ENCODE measurements at places on chromosomes 13 and 19.

- H3K4me1 ChIP-seq, result peaks cover 35% of the 10 kb centered on the region
- peak overlapping the region; percentile 92 for H3K4me3 ChIP-seq
- no peaks in the 10 kb centered on the region for H3K36me3 ChIP-seq
- H3K27ac ChIP-seq, result peak overlapping the region; percentile 93
- peak; percentile 5 for DNase-seq
Observed at GRCh38 chr13:95300625-95301182, 547 bp downstream of the ABCC4 start.

GRCh38 chr13:34808649-34809048, 133.4 kb upstream of the NBEA start:
- H3K4me1 ChIP-seq, result no peaks in the 10 kb centered on the region
- peaks cover 2% of the 10 kb centered on the region for H3K27me3 ChIP-seq
- DNase-seq, result no peak
- no peak overlapping the region for H3K4me3 ChIP-seq

DNA sequence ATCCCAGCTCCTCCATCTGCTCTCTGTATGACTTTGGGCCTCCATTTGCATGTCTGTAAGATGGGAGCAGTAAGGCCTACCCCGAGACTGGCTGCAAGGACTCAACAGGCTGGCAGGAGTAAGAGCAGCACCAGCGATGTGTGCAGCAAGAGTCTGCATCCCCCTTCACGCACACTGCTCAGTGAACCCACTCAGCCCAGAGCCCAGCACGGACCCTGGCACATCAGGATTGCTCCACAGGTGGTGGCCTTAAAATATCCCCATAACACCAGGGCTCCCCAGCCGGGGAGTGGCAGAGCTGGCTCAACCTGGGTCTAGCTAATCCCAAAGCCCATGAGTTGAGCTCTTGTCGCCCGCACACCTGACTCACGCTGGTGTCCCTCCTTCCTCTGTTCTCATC, 23.4 kb downstream of the VRK3 start:
- no peaks in the 10 kb centered on the region for H3K27me3 ChIP-seq
- no peak overlapping the region for H3K4me3 ChIP-seq
- H3K36me3 ChIP-seq, result peaks cover 75% of the 10 kb centered on the region
- DNase-seq, result no peak

GRCh38 chr19:49020931-49021895, 2.9 kb downstream of the CGB3 start:
- peaks cover 35% of the 10 kb centered on the region for H3K4me1 ChIP-seq
- H3K4me3 ChIP-seq, result peak overlapping the region; percentile 5
- no peaks in the 10 kb centered on the region for H3K36me3 ChIP-seq
- no peaks in the 10 kb centered on the region for H3K27me3 ChIP-seq
- no peak for DNase-seq

DNA sequence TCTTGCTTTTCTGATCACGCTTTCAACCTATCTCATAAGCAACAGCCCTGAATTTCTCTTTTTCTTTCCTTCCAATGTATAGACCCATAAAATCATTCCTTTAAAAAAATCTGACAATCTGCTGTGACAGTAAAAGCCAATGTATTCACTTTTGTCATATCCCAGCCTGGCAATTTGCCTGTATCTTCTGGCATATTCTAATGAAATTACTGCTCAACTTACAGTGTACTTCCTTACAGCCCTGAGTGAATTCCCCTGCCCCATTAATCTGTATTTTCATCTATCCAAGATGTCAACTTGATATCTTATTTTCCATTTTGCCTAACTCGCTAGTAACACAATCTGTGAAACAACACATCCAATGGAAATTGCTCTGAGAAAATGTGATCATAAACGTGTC, 18.0 kb upstream of the SERP2 start:
- H3K36me3 ChIP-seq, result no peaks in the 10 kb centered on the region
- H3K4me3 ChIP-seq, result no peak overlapping the region
- DNase-seq, result no peak
- H3K27ac ChIP-seq, result no peak overlapping the region
- peaks cover 29% of the 10 kb centered on the region for H3K4me1 ChIP-seq

- DNase-seq, result no peak
- H3K36me3 ChIP-seq, result no peaks in the 10 kb centered on the region
- H3K27me3 ChIP-seq, result peaks cover 2% of the 10 kb centered on the region
- H3K4me1 ChIP-seq, result no peaks in the 10 kb centered on the region
Observed at GRCh38 chr13:35763782-35764123, 287.3 kb upstream of the MAB21L1 start.

GRCh38 chr13:22111961-22112360, 441.1 kb downstream of the FGF9 start:
- no peak for DNase-seq
- no peaks in the 10 kb centered on the region for H3K27me3 ChIP-seq
- H3K27ac ChIP-seq, result no peak overlapping the region
- no peak overlapping the region for H3K4me3 ChIP-seq
- H3K4me1 ChIP-seq, result peaks cover 61% of the 10 kb centered on the region

- H3K27ac ChIP-seq, result no peak overlapping the region
- peaks cover 44% of the 10 kb centered on the region for H3K27me3 ChIP-seq
- H3K36me3 ChIP-seq, result peaks cover 2% of the 10 kb centered on the region
- H3K4me3 ChIP-seq, result no peak overlapping the region
Observed at GRCh38 chr19:50663482-50663790, 14.2 kb downstream of the C19orf81 start.

DNA sequence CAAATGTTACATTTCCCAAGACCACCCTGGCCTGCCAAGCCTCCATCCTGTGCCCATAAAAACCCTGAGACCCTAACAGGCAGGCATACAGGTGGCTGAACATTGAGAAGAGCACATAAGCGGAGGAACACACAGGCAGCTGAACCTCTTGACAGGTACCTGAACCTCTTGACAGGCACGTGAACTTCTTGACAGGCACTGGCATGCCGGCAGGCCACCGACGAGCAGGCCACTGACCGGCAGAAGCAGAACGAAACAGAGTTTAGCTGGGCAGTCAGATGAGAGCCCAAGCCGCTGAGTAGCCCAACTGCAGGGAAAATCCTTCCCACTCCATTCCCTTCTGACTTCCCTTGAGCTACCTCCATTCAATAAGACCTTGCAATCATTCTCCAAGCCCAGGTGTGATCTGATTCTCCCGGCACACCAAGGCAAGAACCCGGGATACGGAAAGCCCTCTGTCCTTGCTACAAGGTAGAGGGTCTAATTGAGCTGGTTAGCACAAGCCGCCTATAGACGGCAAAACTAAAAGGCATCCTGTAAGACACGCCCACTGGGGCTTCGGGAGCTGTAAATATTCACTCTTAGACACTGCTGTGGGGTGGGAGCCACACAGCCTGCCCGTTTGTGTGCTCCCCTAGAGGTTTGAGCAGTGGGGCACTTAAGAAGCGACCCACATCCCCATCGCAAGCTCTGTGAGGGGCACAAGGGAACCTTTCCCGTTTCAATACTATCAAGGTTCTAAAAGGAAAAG, 2613.9 kb upstream of the PCDH20 start:
- no peak overlapping the region for H3K27ac ChIP-seq
- no peaks in the 10 kb centered on the region for H3K27me3 ChIP-seq
- no peak overlapping the region for H3K4me3 ChIP-seq
- no peak for DNase-seq
- no peaks in the 10 kb centered on the region for H3K36me3 ChIP-seq

GRCh38 chr13:31756346-31756745, 17.0 kb downstream of the RXFP2 start:
- H3K36me3 ChIP-seq, result no peaks in the 10 kb centered on the region
- peaks cover 9% of the 10 kb centered on the region for H3K27me3 ChIP-seq
- no peaks in the 10 kb centered on the region for H3K4me1 ChIP-seq
- H3K4me3 ChIP-seq, result no peak overlapping the region

DNA sequence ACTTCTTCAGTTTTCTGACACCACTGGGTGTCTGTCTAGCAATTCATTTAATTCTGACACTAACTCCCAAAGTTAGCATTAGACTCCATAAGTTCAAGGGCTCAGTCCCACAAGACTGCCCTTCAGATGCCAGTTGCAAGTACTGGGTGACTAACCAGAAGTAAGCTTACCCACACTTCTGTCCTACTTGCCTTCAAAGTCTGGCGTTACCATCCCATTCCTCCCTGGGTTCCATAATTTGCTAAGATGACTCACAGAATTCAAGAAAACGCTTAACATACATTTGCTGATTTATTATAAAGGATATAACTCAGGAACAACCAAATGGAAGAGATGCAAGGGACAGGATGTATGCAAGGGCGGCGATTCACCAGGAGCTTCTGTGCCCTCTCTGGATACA, 45.5 kb upstream of the NPAS1 start:
- no peaks in the 10 kb centered on the region for H3K36me3 ChIP-seq
- no peaks in the 10 kb centered on the region for H3K27me3 ChIP-seq
- H3K4me3 ChIP-seq, result no peak overlapping the region
- DNase-seq, result no peak
- peaks cover 19% of the 10 kb centered on the region for H3K4me1 ChIP-seq

Data from naive thymus-derived CD8-positive, alpha-beta T cell (primary cell).